Heart left ventricle (tissue), 16 donors: ENCODE measurements at places on chromosomes 2 and 18. TPM values are rescaled to one million over a fixed set of nuclear protein-coding genes. Genes with fewer than 3 reads are reported as not detected.

CROCC2 gene
- total RNA-seq, result not detected

DNA sequence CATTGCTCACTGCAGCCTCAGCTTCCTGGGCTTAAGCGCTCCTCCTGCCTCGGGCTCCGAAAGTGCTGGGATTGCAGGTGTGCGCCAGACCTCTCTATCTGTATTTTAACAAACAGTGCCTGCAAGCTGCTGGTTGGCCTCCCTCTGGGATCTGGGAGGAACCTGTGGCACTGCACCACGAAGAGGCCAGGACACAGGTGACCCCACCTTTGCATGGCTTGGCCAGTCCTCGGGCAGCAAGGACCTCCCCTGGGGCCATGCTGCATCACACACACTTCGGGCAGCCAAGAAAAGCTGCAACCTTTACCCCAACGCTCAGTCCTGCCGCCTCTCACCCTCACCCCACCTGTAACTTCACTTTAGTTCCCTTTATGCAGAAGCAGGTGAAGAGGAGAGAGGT, 70.0 kb downstream of the PXDN start:
- no peak overlapping the region for H3K4me3 ChIP-seq
- H3K36me3 ChIP-seq, result peaks cover 9% of the 10 kb centered on the region
- no peaks in the 10 kb centered on the region for H3K27me3 ChIP-seq
- H3K4me1 ChIP-seq, result no peaks in the 10 kb centered on the region
- no peak overlapping the region for H3K27ac ChIP-seq

GRCh38 chr2:52082646-52083045, 1050.7 kb upstream of the NRXN1 start:
- no peaks in the 10 kb centered on the region for H3K36me3 ChIP-seq
- no peak for DNase-seq
- no peak overlapping the region for H3K27ac ChIP-seq
- no peaks in the 10 kb centered on the region for H3K4me1 ChIP-seq
- H3K27me3 ChIP-seq, result no peaks in the 10 kb centered on the region

DNA sequence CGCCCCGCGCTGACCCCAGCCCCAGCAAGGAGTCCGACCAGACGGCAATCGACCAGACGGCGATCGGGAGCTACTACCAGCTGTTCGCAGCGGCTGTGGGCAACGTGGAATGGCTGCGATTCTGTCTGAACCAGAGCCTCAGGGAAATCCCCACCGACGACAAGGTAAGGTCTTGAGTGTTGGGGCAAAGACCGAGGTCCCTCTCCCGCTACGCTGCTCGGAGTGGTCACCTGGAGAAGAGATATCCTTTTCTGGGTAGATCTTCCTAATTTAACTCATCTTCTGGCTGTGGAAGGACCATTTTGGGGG, 704 bp downstream of the ANKRD53 start:
- H3K36me3 ChIP-seq, result no peaks in the 10 kb centered on the region
- peak overlapping the region; percentile 32 for H3K4me3 ChIP-seq
- no peak overlapping the region for H3K27ac ChIP-seq

DNA sequence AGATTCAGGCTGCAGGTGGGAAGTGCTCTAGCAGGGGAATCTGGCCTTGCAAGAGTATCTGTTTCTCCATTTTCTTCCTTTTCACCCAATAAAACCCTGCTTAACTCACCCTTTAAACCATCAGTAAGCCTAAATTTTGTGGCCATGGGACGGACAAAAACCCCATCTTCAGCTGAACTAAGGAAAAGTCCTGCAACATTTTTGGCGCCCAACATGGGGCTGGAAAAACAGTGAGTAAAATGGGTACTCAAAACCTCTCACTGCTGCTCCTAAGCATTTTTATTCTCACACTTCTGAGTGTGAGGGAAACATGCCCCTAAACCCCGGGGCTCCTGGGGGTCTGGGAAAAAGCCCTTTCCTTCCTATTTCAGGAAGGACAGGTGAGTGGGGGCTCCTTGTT, 414.3 kb downstream of the ZNF804A start:
- H3K4me1 ChIP-seq, result no peaks in the 10 kb centered on the region
- H3K27me3 ChIP-seq, result no peaks in the 10 kb centered on the region
- H3K27ac ChIP-seq, result no peak overlapping the region
- H3K36me3 ChIP-seq, result no peaks in the 10 kb centered on the region
- DNase-seq, result no peak

- H3K27me3 ChIP-seq, result no peaks in the 10 kb centered on the region
- no peaks in the 10 kb centered on the region for H3K36me3 ChIP-seq
- H3K4me3 ChIP-seq, result peak overlapping the region; percentile 19
- peak; percentile 82 for DNase-seq
These were observed 38.6 kb upstream of the ZFP36L2 start for GRCh38 chr2:43265001-43265400.

GRCh38 chr18:70047931-70048603, 100.4 kb upstream of the CD226 start:
- peak overlapping the region; percentile 12 for H3K4me3 ChIP-seq
- no peak for DNase-seq
- no peaks in the 10 kb centered on the region for H3K4me1 ChIP-seq
- H3K36me3 ChIP-seq, result no peaks in the 10 kb centered on the region
- no peak overlapping the region for H3K27ac ChIP-seq
- no peaks in the 10 kb centered on the region for H3K27me3 ChIP-seq

DNA sequence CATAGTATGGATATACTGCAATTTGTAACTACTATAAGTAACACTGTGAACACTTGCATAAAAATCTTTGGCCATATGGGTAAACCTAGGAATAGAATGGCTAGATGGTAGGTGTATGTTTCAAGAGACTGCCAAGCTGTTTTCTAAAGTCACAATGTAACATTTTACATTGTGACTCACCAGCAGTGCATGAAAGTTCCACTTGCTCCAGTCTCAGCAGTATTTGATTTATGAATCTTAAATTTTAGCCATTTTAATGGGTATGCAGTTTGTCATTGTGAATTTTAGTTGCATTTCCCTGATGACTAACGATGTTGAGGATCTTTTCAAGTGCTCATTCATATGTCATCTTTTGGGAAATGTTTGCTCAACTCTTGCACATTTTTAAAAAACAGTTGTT, 86.1 kb downstream of the FARSB start:
- no peaks in the 10 kb centered on the region for H3K27me3 ChIP-seq
- H3K4me1 ChIP-seq, result peaks cover 17% of the 10 kb centered on the region
- H3K4me3 ChIP-seq, result no peak overlapping the region
- H3K36me3 ChIP-seq, result peaks cover 26% of the 10 kb centered on the region

DNA sequence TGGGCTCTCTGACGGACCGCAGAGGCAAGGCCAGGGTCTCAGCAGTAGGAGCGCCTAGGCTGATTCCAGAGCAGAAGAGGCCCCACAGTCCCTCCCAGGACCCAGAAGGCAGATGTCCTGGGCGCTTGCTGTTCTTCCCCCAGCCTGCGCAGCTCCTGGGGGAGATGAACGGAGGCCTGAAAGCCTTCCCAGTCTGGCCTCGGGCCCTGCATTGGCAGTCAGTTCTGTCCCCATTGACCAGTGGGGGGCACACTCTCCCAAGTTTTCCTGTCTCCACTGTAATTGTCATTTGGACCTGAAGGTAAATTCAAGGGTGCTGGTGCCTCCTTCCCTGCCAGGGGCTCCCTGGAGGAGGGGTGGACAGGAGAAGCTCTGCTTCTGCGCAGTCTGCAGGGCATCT, 345.7 kb downstream of the CYP26B1 start:
- H3K4me3 ChIP-seq, result no peak overlapping the region
- H3K36me3 ChIP-seq, result no peaks in the 10 kb centered on the region
- H3K27ac ChIP-seq, result no peak overlapping the region
- no peaks in the 10 kb centered on the region for H3K4me1 ChIP-seq
